ENCODE measurements at places on chromosomes 3 and 15.

DNA sequence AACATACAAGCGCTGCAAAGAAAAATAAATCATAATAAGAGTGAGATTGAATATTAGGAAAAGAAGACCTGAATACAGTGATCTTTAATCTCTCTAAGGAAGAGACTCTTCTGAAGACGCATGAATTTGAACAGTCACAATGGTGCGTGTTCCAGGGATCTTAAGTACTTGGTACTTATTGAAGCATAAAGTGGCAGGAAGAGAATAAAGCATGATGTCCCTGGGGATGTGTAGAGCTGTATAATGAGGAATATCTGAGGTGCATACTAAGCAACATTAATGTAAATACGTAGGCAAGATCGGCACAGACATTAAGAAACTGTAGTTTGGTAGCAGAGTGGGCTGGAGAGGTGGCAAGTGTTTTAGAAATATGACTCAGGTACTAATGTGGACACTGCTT, 246.2 kb upstream of the MCTP2 start:
- no peak for DNase-seq

GRCh38 chr3:190533511-190534281, 19.8 kb downstream of the IL1RAP start:
- DNase-seq = peak; percentile 98

DNA sequence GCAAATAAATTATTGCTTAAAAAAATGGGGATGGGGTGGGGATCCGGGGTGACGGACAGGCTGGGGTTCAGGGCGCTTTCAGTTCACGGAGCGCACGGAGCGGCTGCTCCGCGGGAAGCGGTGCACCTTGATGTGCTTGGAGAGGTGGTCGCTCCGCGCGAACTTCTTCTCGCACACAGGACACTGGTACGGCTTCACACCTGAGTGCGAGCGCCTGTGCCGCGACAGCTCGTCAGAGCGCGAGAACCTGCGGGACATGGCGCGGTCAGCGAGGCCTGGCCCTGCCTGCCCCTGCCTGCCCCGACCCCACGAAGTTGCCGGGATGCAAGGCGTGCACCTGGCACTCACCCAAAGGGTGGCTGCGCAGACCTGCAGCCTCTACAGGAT, 13.6 kb downstream of the KLF15 start:
- DNase-seq = no peak

DNA sequence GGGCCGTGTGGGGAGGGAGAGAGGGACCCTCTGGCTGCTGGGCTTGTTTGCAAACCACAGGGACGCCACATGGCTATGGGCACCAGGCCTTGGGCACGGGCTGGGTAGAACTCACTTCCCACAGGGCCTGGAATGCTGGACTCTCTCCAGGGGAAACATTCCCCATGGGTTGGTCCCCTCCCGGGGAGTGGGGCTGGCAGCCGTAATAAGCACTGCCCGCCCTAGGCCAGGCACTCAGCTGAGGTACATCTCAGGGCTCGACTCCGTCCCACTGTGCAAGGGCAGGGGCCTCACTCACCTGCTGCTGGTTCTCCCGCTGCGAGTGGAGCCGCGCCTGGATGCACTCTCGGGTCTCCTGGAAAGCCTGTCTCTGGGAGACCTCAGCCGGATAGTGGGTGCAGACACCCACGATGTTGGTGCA, 96.7 kb downstream of the ADCY5 start:
- no peak for DNase-seq

- DNase-seq = no peak
These were observed 6.9 kb downstream of the ADAMTS17 start for GRCh38 chr15:100334905-100335304.

GRCh38 chr3:16848007-16848406, 36.7 kb upstream of the PLCL2 start:
- DNase-seq = no peak

DNA sequence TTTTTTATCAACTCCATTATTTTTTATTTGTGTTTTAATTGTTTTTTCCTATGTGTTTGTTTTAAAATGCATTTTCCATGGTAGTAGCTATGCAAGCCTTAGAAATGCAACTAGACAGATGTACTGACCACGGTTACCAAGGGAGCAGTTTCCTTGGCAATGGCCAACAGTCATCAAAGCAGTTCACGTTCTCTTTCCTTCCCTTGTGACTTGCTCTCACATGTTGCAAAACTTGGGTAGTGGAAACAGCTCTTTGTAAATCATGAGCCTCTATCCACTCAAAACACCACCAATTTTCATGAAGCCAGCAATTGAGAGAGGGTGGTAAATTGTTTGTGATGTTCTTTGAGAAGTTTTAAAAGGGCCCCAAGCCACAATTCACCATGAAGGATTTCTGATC, 499.4 kb upstream of the MDFIC2 start:
- DNase-seq = peak; percentile 90

DNA sequence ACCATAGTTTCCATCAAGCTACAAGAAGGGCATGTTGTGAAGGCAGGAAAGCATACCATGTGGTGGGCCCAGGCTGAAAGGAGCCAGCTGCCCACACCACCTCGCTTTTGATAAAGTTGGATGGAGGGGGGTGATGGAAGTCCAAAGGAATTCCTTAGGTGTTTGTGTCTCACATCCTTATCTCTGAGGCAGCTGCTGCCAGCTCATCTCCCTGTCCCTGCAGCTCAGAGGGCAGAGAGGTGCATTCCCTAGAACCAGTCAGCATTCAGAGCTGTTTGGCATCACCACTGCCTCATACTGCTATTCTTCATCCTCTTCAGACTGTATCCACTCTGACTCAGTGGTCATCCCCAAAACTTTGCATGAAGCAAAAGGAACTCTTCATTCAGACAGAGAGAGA, 141.5 kb upstream of the BFSP2 start:
- DNase-seq = peak; percentile 38

DNA sequence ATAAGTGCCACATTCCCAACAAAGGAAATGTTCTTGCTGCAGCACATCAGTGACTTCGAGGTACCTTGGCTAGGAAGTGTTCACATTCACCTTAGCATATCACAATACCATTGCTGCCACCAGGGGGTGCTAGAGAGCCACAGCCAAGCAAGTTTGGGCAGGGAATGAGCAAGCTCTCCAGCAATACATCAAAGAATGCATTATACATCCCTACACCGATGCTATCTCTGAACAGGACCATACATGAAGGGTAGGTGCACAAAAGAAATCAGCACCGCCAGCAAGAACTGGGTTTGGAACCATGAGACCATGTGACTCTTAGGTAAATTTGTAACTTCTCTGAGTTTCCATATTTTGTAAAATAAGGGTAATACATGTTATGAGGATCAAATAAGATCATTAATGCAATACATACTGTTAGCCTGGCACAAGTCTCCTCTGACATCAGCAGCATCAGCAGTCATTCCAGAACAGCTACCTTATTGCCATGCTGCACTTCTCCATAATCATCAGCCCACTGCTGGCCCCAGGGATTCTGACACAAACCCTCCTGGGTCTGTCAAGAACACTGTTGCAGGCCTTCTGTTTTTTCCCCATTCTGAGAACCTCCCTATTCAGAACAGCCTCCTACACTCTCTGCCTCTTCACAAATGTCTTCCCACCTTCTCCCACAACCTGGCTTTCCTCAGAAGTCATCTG, 37.5 kb downstream of the RYK start:
- DNase-seq = peak; percentile 87

DNA sequence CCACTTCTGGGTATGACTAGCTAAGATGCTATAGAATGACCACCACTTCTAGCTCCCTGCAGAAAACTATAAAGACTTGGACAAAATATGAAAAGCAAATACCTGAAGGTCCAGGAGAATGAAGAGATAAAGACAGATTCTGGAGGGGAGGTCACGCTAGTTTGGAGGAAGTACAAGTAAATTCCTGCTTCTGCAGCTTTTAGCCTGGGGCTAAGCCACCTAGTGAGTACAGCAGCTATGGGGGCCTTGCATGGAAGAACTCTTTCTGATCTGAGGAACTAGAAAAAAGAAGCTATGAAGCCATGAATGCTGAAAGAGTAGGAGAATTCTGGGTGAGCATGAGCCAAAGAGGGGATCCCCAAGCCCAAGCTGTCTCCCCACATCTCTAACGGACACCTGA, 29.8 kb downstream of the NRG4 start:
- no peak for DNase-seq

GRCh38 chr3:37504583-37505357, 330.4 kb upstream of the LRRFIP2 start:
- no peak for DNase-seq

DNA sequence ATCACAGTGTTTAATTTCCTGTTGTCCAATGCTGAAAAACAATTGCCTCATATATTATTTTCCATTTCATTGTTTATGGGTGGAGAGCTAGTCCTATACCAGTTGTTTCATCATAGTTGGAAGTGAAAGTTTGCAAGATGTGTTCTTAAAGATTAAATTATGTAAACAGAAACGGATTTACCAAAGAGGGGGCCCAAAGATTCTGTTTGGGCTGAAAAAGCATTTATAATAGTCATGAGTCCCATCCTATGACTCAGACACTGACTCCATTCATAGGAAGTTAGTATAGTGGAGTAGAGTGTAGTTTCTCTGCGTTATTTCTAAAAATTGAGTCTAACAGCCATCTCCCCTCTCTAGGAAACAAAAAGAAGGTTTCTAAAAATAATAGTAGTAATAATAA, 24.3 kb downstream of the NFKBIZ start:
- no peak for DNase-seq
